ENCODE measurements at places on chromosomes 3 and 15.

DNA sequence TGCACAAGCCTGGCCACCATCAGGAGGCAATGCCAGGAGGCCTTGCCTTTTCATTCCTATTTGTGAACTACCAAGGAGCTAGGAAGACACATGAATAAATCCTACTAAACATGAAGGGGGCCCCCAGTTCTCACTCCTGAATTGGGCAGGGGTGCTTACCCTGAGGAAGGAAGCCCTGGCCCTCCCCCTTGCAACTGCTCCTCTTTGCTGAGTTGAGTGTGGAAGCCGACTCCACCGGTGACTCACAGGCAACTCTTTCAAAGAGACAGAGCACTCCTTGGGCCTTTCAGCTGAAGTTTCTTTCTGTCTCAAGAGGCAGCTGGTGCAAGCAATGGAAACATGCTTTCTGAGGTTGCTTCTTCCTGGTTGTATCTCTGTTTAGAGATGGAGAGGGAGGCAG, 1.7 kb downstream of the GABRG3 start:
- no peak for DNase-seq

DNA sequence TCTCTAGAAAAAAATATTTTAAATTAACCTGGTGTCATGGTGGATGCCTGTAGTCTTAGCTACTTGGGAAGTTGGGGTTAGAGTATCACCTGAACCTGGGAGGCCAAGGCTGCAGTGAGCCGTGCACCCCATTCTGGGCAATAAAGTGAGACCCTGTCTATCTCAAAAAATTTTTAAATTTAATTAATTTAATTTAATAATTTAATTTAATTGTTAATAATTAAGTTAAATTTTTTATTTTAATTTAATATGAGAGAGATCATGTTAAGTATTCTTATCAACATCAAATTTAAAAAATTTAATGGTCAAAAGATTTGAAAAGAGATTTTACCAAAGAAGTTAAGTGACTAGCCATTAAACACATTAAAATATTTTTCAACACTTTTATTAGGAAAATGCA, 40.8 kb upstream of the FOXB1 start:
- DNase-seq = no peak

DNA sequence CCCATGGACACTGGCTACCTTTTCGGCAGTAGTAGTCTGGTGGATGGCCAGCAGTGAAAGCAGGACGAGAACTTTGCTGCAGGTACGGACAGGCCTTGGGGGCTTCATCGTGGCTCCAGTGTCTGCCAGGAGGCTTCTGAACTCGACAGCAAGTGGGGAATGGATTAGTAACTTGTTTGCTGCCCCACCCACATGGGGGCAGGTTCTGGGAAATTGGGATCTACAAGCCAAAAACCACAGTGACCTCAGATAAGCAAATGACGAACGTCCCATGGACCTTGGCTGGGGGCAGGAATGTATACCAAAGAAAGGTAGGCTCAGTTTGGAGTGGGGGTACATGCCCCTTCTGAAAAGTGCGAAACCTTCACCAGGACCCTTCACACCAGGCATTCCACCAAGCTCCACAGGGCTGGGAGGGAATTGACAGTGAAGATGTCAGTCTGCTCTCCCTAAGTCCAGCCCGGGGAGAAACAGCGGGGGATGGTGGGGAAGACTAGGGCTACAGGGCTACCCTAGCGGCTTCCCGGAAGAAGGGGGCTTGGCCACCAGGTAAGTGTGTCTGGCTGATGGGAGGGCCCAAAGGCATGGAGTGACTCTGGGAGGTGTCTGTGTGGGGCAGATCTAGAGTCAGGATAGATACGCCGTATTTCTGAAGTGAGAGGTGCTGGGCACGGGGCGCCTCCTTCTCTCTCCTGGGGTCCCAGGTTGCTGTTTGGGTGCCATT, at the start of gene ITIH4:
TSS of gene ITIH4 (minus strand) at position 138 of the 724 bp plus-strand sequence. CDS start at position 108, 30 bp downstream.
- no peak for DNase-seq

GRCh38 chr3:177147790-177148189, 49.5 kb downstream of the TBL1XR1 start:
- no peak for DNase-seq

- no peak for DNase-seq
These were observed 367.2 kb downstream of the CNTN4 start for GRCh38 chr3:2465842-2466241.

- DNase-seq = no peak
These were observed 140.3 kb downstream of the ADAMTSL3 start for GRCh38 chr15:83794209-83794608.
